ENCODE measurements at places on chromosomes 3 and 15.

DNA sequence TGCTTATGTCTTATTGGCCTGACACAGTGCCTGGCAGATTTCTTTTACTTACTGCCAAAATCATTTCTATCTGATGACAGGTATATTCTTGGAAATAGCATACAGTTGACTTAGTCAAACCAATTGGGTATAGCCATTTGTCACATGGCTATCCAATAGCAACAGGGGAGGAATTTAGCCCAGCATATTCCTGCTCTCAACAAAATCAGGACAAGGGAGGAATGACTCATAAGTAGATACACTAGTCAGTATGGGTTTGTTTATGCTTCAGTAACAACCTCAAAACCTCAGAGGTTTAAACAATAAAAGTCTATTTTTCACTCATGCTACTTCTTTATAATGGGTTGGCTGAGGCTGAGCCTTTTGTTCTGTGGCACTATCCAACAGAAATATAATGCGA lies 38.0 kb upstream of the VILL start:
- no peak for DNase-seq

DNA sequence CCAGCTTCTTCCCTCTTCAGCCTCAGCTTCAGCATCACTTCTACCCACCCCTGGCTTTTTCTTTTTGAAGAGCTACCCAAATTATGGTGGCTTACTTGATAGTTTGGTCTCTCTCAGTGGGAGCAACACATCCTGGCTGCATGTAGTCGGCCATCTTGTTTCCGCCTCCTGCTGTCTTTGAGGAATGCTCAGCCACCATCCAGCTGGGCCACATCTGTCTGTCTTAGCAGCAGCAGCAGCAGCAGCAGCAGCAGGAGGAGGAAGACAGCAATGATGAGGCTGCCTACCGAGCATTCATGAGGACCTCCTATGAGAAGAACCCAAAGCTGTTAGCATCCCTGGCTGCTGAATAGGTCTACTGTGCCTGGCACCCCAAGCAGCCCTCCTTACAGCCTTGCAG lies 19.7 kb downstream of the IL16 start:
- no peak for DNase-seq

DNA sequence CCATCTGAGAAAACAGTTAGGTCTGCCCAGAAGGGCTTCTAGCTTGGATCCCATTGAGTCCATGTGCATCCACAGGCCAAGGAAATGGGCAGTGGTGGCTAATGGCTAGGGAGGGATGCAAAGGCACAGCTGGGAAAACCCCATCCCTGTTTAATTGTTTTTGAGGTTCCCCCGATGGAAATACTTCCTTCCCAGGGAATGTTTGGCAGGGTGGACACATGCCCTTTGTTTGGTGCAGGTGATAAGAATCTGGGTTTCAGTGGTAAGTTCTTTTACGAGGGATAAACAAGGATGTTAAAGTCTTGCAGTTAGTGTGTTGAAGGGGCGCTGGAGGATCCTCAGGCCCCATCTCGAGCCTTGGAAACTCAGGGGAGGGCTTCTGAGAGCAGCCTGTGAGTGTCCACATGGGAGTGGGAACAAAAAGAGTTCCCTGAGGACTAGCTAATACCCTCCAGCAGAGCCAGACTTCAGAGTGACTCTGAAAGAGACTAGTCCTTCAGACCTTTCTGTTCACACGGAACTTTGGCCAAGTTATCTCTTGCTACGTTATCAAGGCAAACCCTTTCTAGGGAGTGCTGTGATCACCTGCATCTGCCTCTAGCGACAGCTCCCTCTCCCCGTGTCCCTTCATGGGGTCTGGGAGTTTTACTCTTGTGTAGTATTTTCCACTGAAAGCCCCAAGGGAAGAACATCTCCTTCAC lies 17.4 kb downstream of the PTPRG start:
- no peak for DNase-seq

DNA sequence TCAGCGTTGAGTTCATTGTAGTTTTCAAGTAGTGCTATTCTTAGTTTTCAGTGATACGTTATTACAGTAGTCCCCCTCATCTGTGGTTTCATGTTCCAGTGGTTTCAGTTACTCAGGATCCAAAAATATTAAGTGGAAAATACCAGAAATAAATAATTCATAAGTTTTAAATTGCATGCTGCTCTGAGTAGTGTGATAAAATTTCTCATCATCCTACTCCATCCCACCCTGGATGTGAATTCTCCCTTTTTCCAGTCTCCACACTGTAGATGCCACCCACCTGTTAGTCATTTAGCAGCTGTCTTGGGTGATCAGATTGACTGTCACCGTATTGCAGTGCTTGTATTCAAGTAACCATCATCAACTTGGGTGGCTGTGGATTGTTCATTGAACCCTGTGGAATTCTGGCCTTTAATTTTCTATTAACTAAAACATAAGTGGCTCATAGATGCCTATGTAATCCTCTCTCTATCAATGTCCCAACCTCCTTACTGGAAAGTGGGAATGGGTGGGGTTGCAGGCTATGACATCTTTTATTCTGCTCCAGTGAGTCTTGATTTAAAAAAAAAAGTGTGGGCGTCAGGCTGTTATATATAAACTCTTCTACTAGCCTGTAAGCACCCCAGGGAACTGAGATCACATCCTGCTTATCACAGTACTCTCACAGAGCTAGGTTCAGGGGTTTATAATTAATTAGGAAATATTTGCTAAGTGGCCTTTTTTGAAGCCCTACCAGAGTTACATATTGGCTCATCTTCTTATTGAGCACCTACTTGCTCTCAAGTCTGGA lies 97.5 kb downstream of the CFAP20DC start:
- no peak for DNase-seq

DNA sequence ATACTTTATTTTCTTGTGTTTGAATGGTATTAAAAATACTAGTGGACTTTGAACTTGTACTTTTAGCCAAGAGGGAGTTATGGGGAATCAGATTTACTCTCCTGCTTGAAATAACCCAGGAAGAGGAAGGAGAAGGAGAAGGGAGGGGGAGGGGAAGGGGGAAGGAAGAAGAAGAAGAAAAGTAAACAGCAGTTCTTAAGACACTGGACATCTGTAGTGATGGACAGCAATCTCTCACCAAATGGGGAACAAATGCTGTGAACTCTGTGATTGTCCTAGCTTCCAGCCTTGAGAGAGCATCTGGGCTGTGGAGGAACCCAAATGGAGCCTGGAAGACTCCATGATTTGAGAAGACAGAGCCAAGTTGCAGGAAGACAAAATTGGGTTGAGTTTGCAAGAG lies 52.0 kb downstream of the VPS8 start:
- no peak for DNase-seq

GRCh38 chr15:39685999-39686613 lies 96.5 kb downstream of the FSIP1 start:
- peak; percentile 18 for DNase-seq

GRCh38 chr3:105170423-105170822 lies 196.3 kb upstream of the ALCAM start:
- DNase-seq, result no peak

DNA sequence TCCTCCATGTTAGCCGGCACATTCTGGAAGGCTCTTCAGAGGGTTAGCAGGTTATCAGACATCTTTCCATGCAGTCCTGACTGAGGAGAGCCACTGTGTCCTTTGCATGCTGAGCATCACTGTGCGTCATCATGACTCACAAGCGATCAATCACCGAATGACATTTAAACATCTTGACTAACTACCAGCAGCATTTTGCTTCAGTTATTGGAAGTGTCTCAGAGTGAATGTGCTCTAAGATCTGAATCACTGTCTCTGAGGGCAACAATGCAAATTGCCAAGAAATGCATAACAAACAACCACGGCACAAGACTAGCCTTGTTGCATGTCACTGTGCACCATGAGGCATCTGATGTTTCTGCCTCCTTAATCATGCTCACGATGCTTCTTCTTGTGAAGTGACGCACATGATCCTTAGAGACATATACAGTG lies 18.3 kb upstream of the ATP8B4 start:
- peak; percentile 90 for DNase-seq

GRCh38 chr15:48330855-48331795 lies at the start of gene DUT:
TSS of gene DUT (plus strand) at chr15:48331429. CDS start at chr15:48331516, 87 bp downstream.
- DNase-seq, result peak; percentile 78

DNA sequence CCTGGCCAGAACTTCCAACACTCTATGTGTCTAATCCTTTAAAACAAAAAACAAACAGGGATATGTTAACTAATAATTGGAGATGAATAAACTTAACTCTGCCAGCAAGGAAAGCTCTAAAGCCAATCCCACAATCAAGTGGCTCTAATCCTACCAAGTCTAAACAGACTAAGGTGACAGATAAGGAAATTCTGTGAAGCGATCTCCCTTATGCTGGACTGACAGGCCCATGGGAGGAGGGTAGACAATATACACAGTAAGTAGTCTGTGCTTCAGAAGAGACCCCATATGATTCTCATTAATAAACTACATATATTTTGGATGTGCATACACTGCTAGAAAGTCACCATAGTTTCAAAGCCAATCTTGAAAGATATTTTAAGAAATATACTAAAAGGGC lies 10.1 kb downstream of the VPS13C start:
- DNase-seq, result no peak

GRCh38 chr3:58829321-58830000 lies 162.9 kb upstream of the FAM3D start:
- no peak for DNase-seq

DNA sequence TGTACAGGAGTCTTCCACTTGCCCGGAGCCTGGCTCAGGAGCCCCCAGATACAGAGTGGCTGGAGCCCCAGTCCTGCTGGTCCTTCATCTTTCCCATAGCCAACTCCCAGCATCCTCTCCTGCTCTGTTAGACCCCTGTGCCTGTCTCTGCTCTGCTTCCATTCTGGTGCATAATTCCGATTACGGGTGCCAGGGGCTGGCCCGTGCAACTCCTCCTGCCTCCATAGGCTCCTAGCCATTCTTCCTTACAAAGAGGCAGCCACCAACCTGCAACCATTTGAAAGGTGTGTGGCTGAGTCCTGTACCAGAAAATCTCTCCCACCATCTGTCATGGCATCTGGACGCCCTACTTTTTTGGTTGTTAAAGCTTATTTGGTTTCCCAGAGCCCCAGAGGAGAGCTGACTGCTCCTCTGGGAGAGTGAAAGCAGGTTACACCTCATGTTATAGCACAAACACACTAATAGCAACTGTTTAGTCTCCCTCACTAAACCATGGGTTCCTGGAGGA lies 5.2 kb upstream of the RAD18 start:
- DNase-seq, result no peak

- DNase-seq, result no peak
These were observed 168.7 kb upstream of the FRMD4B start for GRCh38 chr3:69554576-69554975.

DNA sequence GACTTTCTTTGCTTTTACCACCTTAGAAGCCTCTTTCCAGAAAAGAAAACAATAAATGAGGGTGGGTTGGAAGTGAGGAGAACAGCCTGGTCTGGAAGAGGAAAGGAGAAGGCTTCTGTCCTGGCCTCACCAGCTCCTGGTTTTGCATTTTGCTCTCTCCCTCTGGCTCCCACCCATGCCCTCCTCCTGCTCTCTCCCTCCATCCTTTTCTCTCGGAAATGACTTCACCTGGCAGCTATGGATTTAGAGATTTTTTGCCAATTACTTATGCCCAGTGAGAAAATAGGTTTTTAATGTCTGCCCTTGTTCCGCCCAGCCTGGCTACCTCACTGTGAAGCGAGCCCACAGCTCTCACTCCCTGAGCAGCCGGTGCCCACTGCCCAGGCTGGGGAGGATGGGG lies 77.9 kb upstream of the NTRK3 start:
- DNase-seq, result no peak

DNA sequence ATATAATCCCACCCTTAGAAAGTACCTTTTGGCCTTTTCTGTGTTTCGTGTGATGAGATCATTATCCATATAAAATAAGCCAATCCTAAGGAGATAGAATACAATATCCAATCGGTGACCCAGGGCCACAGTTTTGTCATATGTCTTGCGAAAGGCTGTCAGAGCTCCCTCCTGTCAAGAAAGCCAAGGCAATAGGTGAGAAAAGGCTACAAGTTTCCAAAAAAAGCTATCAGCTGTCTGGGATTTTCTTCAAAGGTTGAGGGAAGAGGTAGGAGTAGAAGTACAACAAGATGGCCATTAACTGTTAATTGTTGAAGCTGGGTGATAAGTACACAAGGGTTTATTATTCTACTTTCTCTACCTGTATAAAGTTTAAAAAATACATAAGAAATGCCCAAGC lies 4.0 kb downstream of the PSMD6 start:
- no peak for DNase-seq

- DNase-seq, result no peak
These were observed 3.9 kb downstream of the CPOX start for GRCh38 chr3:98589331-98590036.

DNA sequence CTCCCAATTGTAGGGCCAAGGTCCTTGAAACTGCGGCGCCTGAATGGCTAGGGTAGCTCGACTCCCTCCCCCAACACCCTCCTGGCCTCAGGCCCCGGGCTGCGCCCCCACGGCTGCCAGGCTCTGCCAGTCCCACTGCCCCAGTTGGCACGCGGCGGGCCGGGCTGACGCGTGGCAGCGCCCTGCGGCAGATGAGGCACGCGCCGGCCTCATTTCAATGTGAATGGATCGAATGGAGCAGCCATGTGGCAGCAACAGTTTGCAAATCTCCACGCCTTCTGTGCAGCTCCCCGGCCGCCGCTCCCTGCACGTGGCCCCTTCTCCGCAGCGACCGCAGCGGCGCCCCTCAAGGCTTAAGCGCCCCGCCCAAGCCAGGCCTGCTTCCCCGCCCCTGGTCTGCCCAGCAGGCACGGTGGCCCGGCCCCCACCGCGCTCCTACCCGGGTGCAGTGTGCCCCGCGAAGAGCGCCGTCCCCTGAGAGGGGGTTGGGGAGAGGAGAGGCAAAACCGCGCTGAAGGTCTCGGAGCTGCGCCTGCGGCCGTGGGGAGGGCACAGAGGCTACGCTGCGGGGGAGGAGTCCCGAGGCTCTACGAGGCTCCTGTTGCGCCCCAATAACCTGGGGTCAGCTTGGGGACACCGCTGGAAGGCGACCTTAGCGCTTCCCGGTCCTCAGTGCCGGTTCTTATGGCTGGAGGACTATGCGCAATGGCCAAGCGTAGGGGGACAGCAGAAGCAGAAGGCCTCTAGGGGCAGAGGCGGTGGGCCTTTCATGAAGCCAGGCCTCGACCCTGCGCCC lies 3.1 kb upstream of the DLL4 start:
- no peak for DNase-seq

DNA sequence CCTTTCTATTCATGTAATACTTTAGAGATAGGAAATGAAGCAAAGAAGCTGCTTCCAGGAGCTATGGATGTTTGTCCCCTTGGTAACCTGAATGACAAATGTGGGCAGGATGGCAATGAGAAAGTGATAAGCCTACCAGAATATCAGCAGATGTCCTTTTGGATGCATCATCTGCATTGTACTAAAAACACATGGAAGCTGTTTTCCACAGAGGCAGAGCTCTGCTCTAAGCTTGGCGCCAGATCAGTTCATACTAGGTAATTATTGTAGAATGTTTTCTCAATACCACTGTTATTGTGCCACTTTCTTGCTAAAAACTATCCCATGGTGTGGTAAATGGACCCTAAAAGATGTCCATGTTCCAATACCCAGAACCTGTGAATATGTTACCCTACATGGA lies 100.2 kb downstream of the DTWD1 start:
- no peak for DNase-seq

GRCh38 chr3:150216041-150216811 lies 191.9 kb upstream of the TSC22D2 start:
- peak; percentile 93 for DNase-seq
